ENCODE measurements at places on chromosomes 4 and X. TPM values are rescaled to one million over a fixed set of nuclear protein-coding genes. Genes with fewer than 3 reads are reported as not detected.

CXCL3 gene
- 0.44 TPM for total RNA-seq

GRCh38 chr4:24778464-24779225 is 16.7 kb upstream of the SOD3 start:
- no peak for DNase-seq

GRCh38 chr4:78687818-78688217 is 88.3 kb upstream of the BMP2K start:
- no peak for DNase-seq

DUX4 gene
- total RNA-seq = not detected

- no peak for DNase-seq
Observed at GRCh38 chr4:109390115-109390768, 43.4 kb upstream of the SEC24B start.

RBMXL3 gene
- total RNA-seq = not detected

- DNase-seq = no peak
Observed at GRCh38 chr4:81207828-81208227, 7.2 kb downstream of the PRKG2 start.

- no peak for DNase-seq
Observed at GRCh38 chr4:105767579-105767978, 59.0 kb downstream of the GSTCD start.
